ENCODE measurements at places on chromosomes 12 and 14.

DNA sequence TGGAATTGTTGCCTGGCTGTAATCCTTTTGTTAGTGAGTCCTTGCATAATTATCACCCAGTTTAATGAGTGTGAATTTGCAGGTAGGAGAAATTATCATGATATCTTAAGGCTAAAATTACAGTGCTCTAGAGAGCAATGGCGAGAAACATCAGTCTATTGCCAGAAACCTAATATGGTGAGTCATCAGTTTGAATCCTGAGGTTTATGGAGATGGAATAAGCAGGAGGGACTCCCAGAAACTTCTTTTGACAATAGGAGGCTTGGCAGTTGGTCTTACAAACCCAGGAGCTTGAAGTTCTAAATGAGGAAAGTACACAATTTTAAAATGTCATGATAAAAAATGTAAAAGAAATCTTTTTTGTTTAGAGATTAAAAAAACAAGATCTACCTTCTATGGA is 31.5 kb upstream of the CRADD start:
- no peak for DNase-seq

- no peak for DNase-seq
Observed at GRCh38 chr12:39081910-39082309, 176.5 kb upstream of the CPNE8 start.

DNA sequence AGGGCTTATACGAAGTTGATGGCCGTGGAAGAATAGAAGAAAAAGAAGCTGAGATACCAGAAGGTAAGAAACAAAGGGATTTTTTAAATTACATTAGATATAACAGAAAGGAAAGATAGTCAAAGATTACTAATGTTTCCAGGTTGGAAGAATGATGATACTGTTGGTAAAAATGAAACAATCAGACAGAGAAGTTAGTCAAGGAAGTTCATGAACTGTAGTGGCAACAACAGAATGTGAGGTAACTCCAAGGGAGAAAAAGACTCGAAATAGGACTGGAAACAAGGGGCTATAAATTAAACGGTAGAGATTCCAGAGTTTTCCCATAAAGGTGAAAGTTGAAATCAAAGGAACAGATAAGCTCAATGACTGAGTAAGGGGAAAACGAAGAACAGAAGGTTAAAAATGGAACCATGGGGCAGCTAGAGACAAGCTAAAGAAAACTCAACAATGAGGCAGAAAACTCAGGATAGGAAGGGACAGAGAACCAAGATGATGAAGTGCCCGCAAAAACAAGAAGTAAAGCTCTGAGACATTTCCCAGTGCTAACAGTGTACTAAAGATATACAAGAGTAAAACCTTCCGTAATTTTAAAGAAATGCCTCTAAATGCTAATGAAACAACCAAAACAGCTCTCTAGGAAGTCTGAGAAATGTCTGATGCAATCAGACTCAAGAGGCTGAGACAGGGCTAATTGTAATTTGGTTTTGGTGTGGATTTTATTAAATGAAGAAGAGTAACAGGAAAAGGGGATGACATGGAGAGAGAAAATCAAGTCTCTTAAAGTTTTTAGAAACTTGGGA is 70.0 kb downstream of the PPP2R5E start:
- DNase-seq, result no peak

DNA sequence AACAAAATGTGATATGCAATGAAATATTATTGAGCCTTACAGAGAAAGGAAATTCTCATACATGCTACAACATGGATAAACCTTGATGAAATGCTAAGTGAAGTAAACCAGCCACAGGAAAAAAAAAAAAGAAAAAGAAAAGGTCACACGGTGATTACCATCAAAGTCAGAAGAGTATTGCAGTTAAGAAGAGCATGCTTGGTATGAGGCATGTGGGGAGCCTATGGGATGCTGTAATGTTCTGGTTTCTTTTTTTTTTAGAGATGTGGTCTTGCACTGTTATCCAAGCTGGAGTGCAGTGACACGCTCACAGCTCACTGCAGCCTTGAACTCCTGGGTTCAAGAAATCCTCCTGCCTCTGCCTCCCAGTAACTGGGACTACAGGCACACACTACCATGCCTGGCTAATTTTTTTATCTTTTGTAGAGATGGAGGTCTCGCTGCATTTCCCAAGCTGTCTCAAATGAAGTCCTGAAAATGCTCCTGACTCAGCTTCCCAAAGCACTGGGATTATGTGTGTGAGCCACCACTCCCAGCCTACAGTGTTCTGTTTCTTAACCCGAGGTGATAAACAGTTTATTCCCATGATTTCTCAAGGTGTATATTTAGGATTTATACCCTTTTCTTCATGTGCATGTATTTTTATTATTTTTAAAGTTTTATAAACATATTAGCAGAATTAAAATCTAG is 96.2 kb downstream of the SEC23A start:
- DNase-seq, result no peak

DNA sequence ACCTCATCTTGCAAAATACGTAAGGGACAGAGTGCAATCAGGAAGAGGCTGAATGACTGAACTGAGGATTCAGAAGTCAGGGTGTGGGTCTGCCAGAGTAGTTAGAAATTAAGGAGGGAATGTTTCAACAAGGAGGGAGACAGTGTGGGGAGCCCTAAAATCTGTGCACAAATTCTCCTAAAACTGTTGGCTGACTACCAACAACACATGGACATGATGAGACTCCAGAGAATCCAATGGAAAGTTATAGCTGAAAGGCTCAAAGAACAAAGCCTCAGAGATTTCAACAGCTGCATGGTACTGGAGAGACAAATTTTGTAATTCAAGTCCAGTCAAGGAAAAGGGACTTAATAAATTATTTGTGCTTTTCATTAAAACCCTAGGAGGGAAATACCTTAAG is 36.1 kb upstream of the NEDD1 start:
- no peak for DNase-seq

- no peak for DNase-seq
Observed at GRCh38 chr14:40909906-40910305, 696.8 kb upstream of the LRFN5 start.

DNA sequence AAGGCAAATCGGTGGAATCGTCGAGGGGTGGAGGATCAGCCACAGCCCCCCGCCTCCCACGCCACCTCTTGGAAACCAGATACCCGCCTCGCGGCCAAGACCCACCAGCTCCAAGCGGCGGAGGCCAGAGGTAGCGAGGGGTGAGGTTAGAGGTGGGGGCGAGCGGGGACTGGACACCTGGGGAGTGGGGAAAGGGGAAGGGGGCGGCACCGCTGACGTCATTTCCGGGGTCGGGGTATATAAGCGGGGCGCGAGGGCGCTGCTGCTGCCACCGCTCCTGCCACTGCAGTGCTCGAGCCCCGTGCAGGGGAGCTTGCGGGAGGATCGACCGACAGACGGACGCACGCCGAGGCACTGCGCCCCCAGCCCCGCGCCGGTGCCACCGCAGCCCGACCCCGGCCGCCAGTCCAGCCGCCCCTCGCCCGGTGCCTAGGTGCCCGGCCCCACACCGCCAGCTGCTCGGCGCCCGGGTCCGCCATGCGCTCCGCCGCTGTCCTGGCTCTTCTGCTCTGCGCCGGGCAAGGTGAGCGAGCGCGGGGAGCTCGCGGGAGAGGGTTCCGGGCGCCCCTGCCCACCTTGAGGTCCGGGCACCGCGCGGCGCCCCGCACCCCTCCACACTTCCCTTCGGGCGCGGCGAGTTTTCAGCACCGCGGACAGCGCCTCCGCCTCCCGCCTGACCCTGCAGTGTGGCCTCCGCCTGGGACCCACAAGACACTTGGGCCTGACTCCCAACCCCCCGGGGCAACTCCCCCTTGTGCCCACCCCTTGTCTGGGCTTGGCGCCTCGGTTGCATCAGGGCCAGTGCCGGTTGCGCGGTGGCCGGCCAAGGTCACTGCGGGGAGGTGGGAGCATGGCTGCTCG is at the start of gene CHGA:
CHGA (plus strand) TSS at position 268 of the 861 bp plus-strand sequence; CDS start at position 478, 210 bp downstream.
- DNase-seq, result peak; percentile 6

DNA sequence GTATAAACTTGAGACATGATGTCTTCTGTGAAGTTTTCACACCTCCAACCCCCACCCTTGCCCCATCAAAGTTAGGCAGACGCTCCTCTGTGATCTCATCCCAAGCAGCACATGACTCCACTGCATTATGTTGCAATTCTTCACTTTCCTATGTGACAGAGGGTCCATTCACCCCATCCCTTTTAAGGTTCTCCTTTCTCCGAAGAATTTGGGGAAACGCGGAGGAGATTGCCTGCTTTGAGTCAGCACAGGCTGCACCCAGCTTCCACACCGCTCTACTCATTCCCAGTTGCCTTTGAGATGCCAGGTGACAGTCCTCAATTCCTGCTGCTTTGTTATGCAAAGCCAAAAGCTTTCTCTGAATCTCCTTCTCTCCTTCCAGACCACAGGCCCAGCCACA is 61.8 kb downstream of the PHLDA1 start:
- DNase-seq, result no peak

- no peak for DNase-seq
Observed at GRCh38 chr12:89573051-89573810, 47.4 kb upstream of the POC1B start.

All from stimulated activated CD4-positive, alpha-beta T cell treated with anti-CD3 and anti-CD28 coated beads, Interleukin-1b, Interleukin-23, amount 100 ng/mL, for 4 hours (primary cell).